ENCODE measurements at places on chromosomes 1 and 21.

DNA sequence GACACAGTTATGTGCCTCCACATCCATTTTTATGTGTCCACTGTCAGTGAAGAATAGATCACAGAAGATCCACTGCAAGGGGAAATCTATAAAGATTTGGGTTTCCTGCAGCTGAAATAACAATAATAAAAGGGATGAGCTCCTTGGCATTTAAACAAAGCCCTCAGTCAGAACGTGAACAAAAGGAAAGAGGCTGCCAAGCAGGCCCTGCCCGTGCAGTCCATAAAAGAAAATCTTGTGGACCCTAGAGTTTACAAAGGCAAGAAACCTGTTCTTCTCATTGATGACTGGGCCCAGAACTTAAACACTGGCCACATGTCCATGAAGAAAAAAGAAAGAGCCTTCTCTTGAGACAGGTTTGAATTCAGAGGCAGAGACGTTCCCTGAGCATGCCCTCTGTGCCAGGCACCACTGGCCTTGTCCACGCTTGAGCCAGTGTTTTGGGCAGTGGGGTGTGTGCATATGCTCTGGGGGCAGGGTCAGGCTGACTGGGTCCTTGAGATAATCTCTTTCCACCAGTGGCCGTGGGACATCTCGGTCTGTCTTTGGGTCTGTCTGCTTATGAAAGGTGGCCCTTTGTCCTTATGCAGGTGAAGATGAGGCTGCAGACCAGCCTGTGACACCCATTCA lies 142.7 kb downstream of the HIVEP3 start:
- DNase-seq: no peak

- no peak for DNase-seq
Measured at GRCh38 chr1:155062702-155063411, 683 bp upstream of the EFNA4 start.

- no peak for DNase-seq
Measured at GRCh38 chr1:97013136-97013535, 291.6 kb downstream of the PTBP2 start.

- DNase-seq: no peak
Measured at GRCh38 chr1:109301874-109302273, 4.9 kb downstream of the MYBPHL start.

DNA sequence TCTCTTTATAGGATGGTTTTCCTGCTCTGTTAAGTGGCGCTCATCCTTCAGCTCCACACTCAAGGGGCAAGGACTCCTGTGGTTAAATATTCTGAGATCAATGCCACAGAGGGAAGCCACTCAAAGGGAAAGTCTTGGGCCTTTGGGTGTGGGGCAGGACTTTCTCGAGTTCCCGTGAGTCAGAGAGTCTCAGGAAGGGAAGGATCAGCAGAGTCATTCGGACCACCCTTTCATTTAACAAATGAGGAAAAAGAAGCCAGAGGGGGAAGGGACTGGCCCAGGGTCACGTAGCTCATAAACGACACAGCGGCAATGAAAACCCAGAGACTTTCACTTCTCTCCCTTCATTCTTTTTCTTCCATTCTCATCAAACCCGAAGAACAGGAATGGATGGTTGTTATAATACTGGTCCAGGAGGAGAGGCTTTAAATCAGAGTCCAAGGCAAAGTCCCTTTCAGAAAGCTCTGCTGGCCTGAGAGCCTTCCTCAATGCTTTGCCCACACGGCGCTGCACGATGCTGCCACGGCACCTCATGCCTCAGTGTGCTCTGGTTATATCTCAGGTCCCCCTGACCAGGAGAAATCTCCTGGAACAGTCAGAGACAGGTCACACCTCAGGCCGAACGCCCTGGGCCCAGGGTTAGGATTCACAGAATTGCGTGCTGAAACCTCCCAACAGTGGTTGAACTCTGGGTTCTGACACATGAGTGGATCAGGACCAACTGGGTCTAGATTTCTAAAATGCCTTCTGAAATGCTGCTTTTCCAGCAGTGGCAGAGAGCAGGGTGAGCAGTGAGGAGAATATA lies 65.3 kb downstream of the TENT5C start:
- no peak for DNase-seq

GRCh38 chr1:24636661-24637357 lies 6.3 kb upstream of the SRRM1 start:
- no peak for DNase-seq

- no peak for DNase-seq
Measured at GRCh38 chr21:13937236-13937635, 273.5 kb downstream of the LIPI start.

- no peak for DNase-seq
Measured at GRCh38 chr1:32040711-32041110, 27.0 kb downstream of the KHDRBS1 start.

All from GM12864 (cell line).